ENCODE measurements at places on chromosomes 16 and 17. TPM values are rescaled to one million over a fixed set of nuclear protein-coding genes. Genes with fewer than 3 reads are reported as not detected.

- peak overlapping the region; percentile 80 for H3K27ac ChIP-seq
- peak overlapping the region; percentile 50 for H3K4me3 ChIP-seq
- peaks cover 15% of the 10 kb centered on the region for H3K4me1 ChIP-seq
- H3K36me3 ChIP-seq, result no peaks in the 10 kb centered on the region
- no peaks in the 10 kb centered on the region for H3K27me3 ChIP-seq
These were observed 57.5 kb downstream of the CYB5B start for GRCh38 chr16:69481901-69482341.

DNA sequence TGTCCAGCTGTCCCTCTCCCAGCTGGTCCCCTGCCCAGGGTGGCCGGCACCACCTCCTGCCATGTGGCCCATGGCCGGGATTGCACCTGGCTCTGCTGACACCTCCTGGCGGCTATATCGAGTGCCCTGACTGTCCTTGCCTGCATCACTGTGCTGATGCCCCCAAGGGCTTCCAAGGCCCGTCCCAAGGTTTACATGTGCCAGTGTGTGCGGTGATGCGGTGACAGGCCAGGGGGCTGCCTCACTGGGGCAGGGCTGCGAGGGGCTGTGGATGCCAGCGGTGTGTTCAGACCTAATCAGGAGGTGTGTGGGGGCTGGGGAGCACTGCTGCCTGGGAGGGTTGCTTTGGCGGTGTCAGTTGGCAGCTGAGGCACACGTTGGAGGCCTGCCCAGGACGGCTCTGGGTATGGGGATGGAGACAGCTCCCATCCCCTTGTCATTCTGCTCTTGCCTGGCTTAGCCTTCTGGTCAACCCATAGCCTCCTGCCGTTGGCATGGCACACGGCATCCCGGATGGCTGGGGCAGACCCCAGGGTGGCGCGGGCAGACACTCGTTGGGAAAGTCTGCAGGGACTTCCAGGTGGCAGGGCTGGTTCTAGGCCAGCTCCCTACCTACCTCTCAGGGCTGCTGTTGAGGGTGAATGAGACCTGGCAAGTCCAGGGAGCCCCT lies 5.5 kb downstream of the MAP2K3 start:
- peak; percentile 84 for DNase-seq
- H3K27ac ChIP-seq, result peak overlapping the region; percentile 99
- H3K36me3 ChIP-seq, result no peaks in the 10 kb centered on the region
- H3K4me3 ChIP-seq, result peak overlapping the region; percentile 89
- H3K4me1 ChIP-seq, result peaks cover 62% of the 10 kb centered on the region

DNA sequence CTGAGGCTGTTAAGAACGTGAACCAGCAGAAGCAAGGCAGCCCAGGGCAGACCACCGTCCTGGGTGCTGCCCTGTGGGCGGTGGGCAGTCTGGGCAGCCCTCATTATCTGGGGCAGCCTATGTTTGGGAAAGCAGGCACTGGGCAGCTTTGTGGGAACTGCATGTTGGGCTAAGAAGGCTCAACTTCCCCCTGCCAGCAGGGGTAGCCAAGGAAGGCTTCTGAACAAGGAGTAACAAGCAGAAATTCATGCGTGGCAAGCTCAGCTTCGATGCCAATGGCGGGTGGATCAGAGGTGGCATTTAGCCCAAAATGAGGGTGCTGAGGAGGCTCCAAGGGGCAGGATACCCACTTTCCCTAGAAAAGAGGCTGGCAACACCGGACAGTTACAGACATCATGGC lies 42.7 kb upstream of the METRNL start:
- no peaks in the 10 kb centered on the region for H3K4me1 ChIP-seq
- H3K36me3 ChIP-seq, result no peaks in the 10 kb centered on the region
- H3K27ac ChIP-seq, result no peak overlapping the region
- H3K27me3 ChIP-seq, result no peaks in the 10 kb centered on the region
- no peak for DNase-seq

DNA sequence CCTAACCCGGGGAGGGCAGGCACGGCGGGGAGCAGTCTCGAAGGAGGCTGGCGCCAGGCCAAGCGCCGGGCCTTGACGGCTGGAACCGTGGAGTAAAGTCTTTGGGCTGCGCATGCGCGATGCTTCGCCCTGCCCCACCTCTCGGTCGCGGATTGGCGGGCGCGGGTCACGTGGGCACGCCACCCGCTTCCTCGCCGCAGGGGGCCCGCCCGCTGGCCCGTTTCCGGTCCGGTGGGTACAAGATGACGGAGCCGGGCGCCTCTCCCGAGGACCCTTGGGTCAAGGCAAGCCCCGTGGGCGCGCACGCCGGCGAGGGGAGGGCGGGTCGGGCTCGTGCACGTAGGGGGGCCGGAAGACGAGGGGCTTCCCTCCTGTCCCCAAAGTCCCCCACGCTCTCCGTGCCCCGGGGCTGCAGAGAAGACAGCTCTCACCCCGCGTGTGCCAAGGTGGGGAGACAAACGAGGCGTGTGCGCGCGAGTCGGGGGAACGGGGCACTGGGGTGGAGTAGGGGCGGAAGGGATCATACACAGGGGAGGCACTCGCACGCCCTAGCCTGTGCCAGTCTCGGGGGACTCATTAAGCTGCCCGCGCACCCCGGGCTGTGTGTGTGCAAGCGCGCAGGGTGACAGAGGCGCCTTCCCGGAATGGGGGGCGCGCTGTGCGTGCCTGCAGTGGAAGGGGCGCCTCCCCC lies at the start of gene MLX:
TSS of gene MLX (plus strand) at position 218 of the 691 bp plus-strand sequence. CDS start at position 243, 25 bp downstream.
- H3K36me3 ChIP-seq, result peaks cover 2% of the 10 kb centered on the region
- peak within 1 kb of the TSS; percentile 83 for H3K4me3 ChIP-seq
- H3K4me1 ChIP-seq, result peaks cover 22% of the 10 kb centered on the region
- H3K27ac ChIP-seq, result peak within 1 kb of the TSS; percentile 96

DNA sequence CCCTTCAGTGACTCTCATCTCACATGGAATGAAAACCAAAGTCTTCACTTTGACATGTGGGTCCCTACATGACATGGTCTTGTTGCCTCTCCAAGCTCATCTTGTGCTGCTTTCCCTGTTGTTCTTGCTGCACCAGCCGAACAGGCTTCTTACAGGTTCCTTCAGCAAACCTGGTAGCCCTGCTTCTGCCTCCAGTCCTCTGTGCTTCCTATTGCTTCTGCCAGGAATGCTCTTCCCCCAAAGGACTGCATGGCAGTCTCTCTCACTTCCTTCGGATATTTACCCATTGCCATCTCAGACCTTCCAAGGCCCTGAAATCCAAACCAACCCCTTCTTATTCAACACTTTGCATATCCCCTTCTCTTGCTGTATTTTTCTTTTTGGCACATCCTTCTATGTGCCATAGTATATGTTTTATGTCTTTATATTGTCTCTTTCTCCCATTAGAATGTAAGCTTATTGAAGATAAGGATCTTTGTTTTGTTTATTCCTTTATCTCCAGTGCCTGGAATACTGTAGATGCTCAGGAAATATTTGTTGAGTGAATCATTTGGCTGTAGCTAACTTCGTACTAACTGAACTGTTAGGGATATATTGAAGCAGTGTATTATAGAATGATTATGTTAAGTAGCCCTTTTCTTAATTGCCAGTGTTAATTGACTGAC lies 57.9 kb upstream of the SLC12A3 start:
- no peak overlapping the region for H3K4me3 ChIP-seq
- H3K27ac ChIP-seq, result no peak overlapping the region
- peaks cover 26% of the 10 kb centered on the region for H3K36me3 ChIP-seq
- no peaks in the 10 kb centered on the region for H3K4me1 ChIP-seq

- H3K36me3 ChIP-seq, result no peaks in the 10 kb centered on the region
- peak overlapping the region; percentile 11 for H3K4me3 ChIP-seq
- H3K27ac ChIP-seq, result peak overlapping the region; percentile 58
- DNase-seq, result no peak
These were observed 22.3 kb downstream of the BAIAP2 start for GRCh38 chr17:81057079-81057730.

- peak overlapping the region; percentile 62 for H3K27ac ChIP-seq
- no peaks in the 10 kb centered on the region for H3K27me3 ChIP-seq
These were observed 646 bp downstream of the HIC1 start for GRCh38 chr17:2055292-2056205.

GRCh38 chr17:80960037-80960796 lies 31.4 kb upstream of the CHMP6 start:
- peaks cover 41% of the 10 kb centered on the region for H3K4me1 ChIP-seq
- H3K27ac ChIP-seq, result peak overlapping the region; percentile 81
- peak; percentile 51 for DNase-seq
- H3K36me3 ChIP-seq, result no peaks in the 10 kb centered on the region
- no peaks in the 10 kb centered on the region for H3K27me3 ChIP-seq
- H3K4me3 ChIP-seq, result no peak overlapping the region

DNA sequence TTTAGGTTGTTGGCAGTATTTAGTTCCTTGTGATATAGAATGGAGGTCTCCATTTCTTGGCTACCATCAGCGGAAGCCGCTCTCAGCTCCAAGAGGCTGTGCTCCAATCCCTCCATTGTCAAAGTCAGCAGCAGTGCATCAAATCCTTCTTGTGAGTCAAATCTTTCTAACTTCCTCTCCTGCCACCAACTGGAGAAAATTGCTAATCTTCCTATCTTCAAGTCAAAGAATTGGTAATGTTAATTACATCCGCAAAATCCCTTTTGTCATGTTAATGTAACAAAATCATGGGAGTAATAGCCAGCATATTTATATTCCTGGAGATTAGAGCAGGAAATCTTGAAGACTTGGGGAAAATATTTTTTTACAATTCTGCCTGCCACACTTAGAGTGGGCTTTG lies 436.4 kb upstream of the DYNLRB2 start:
- no peaks in the 10 kb centered on the region for H3K4me1 ChIP-seq

DNA sequence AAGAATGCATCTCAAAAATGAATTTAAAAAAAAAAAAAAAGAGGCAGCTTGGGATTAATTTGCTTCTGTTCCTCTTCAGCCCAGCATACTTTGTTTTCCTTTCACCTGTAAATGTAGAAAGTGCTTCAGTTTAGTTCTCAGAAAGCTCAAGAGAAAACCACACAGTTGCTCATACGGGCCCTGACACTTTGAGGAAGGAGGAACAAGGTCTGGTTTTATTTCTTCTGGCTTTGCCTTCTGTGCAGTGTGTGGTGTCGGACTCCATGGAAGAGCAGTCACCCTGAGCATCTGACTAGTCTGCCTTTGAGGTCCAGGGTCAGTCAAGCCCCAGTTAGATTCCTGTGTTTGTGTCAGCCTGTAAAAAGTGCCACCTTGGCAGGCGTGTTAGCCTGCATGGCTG lies 27.6 kb downstream of the NMT1 start:
- H3K27ac ChIP-seq, result peak overlapping the region; percentile 77
- peaks cover 12% of the 10 kb centered on the region for H3K36me3 ChIP-seq
- DNase-seq, result no peak
- no peaks in the 10 kb centered on the region for H3K27me3 ChIP-seq

DNA sequence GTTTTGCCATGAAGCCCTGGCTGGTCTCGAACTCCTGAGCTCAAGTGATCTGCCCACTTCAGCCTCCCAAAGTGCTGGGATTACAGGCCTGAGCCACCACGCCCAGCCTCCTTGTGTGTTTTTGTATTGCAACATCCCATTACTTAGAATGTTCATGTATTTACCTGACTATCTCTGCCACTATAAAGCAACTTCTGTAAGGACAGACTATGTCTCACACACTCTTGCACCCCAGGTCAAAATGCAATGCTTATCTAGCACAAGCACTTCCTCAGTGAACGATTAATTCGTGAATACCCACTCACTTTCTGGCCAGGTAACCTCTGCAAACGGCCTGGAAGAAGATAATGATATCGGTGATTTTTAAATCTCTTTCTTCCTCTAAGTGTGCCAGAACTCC lies 82.6 kb downstream of the NDEL1 start:
- H3K4me1 ChIP-seq, result no peaks in the 10 kb centered on the region
- DNase-seq, result no peak
- H3K27ac ChIP-seq, result no peak overlapping the region
- no peak overlapping the region for H3K4me3 ChIP-seq
- H3K27me3 ChIP-seq, result no peaks in the 10 kb centered on the region

DNA sequence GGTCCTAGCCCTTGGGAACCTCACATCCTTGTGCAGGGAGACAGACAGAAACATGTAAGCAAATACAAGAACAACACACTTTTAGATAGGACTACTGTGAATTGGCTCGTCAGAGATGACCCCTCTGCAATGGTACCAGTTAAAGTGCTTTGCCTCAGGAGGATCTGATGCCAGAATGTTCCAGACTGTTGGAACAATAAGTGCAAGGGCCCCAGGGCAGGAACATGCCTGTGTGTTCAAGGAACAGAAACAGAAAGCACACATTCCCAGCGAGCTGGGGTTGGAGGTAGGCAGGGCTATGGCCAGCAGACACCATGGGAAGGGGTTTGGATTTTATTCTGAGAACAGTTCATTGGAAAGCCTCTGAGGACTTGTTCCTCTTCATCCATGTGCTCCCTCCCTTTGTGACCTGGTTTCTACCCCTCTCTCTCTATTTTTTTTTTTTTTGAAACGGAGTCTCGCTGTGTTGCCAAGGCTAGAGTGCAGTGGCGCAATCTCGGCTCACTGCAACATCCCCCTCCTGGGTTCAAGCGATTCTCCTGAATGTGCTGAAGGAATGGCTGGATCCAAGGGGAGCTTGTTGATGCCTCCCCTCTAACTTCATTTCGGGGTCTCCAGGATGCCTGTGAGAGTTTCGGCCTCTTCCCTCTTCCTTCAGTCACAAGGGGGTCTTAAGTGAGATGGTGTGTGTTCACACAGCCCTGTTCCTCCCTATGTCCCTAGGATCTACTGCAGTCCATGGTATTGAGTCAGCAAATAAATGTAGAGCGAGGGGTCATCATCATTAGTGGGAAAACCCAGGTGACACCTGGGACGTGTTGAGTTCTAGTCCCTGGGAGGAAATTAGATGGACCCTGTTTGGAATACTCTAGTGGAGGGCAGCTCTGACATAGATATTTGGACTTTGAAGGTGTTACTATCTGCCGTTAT lies 6.4 kb downstream of the STAT5A start:
- no peak overlapping the region for H3K27ac ChIP-seq
- H3K4me3 ChIP-seq, result no peak overlapping the region
- H3K27me3 ChIP-seq, result no peaks in the 10 kb centered on the region
- H3K4me1 ChIP-seq, result no peaks in the 10 kb centered on the region
- no peak for DNase-seq
- H3K36me3 ChIP-seq, result peaks cover 67% of the 10 kb centered on the region

CLEC3A gene
- not detected for total RNA-seq

OR3A2 gene
- not detected for total RNA-seq

CRHR1 gene
- not detected for total RNA-seq

MARF1 gene
- total RNA-seq, result 91.5 TPM

Measured in psoas muscle (tissue), 8 donors.